ENCODE measurements at places on chromosomes 11 and 22.

GRCh38 chr22:21938906-21939305 lies 13.7 kb downstream of the PPM1F start:
- DNase-seq: no peak

- DNase-seq: no peak
These were observed 255.2 kb downstream of the C11orf87 start for GRCh38 chr11:109677231-109677630.

DNA sequence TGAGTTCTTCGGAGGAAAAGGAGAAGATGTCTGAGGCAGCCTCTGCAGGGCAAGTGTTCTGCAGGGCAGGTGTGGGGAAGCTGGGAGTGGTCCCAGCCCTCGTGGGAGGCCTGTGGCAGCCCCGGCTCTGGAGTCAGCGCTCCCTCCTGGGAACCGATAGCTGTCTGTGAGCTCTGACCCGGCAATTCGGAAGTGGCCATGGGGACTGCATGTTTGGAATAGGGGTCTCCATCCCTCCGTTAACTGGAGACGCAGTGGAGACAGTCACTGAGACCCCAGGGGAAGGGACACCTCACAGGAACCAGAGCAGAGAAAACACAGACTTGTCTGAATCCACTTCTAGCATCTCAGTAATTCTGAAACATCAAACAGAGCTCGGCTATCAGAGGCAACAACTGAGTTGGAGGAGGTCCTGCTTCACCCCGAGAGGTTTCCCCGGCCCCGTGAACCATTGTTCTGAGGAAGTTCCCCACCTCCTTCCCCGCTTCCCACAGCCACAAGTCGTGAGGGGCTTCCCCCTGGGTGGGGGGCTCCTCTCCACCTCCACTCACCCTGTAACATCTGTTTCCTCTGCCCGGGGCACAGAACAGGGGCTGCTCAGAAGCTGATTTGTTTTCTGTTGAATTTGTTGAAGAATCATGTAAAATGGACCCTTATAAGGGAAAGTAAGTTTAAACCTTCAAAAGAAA lies 99.6 kb downstream of the BRD1 start:
- no peak for DNase-seq

- DNase-seq: no peak
These were observed 1499.2 kb downstream of the LRRC4C start for GRCh38 chr11:39960206-39960605.

DNA sequence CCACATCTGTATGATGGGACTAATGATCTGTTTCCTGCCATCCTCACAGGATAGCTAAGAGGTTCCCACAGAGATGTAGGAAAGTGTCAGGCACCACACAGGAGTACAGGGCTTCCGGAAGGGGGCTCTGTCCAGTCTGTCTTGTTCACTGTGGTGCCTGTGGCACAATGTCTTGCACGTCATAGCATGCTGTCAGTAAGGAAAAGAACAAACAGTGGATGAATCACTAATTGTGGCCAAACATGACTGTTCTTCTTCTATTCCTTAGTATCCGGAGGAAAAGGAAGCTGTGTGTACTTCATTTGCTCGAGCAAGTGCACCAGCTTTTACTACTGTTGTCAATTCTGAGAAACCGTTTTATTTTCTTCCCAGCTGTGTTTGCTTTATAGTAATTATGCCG lies 73.4 kb upstream of the YWHAH start:
- no peak for DNase-seq

DNA sequence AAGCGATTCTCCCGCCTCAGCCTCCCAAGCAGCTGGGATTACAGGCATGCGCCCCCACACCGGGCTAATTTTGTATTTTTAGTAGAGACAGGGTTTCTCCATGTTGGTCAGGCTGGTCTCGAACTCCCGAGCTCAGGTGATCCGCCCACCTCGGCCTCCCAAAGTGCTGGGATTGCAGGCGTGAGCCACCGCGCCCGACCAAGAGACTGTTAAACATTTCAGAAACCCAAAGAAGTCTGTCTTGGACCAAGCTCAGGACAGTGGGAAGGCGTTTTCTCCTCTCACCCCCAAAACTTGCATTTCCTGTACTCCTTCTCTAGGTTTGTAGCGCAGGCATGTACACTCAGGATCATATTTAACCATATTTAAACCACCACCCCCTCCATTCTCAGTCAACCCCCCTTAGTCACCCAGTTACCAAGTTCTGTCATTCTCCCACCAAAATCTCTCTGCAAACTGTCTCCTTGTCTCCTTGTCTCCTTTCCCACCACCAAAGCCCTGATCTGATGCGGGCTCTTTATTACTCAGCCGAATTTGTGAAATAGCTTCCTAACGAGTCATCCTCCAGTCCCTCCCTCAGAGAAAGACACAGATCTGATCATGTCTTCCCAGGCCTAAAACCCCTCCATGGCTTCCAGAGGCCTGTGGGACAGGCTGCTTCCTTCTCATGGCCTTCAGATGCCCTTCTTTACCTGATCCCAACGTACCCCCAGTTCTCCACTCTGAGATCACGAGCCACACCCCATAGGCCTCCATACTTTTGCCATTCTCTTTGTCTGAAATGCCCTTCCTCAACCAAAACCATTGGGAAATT lies 29.0 kb upstream of the CREB3L1 start:
- no peak for DNase-seq
